ENCODE measurements at places on chromosomes 11 and 22.

- no peak for DNase-seq
These were observed 91.5 kb upstream of the SESN3 start for GRCh38 chr11:95322539-95322938.

- DNase-seq, result no peak
These were observed 1089.1 kb downstream of the TBC1D22A start for GRCh38 chr22:47851586-47851985.

GRCh38 chr22:50705219-50705691 is 32.6 kb downstream of the SHANK3 start:
- no peak for DNase-seq

- DNase-seq, result no peak
These were observed 140.8 kb downstream of the PKNOX2 start for GRCh38 chr11:125305345-125305744.

Measured in amniotic stem cell (primary cell).